ENCODE measurements at places on chromosomes 5 and 9. TPM values are rescaled to one million over a fixed set of nuclear protein-coding genes. Genes with fewer than 3 reads are reported as not detected.

Gene ARHGEF28
- 3.3 TPM for polyA plus RNA-seq

- no peaks in the 10 kb centered on the region for H3K27me3 ChIP-seq
- H3K4me3 ChIP-seq = no peak overlapping the region
- no peaks in the 10 kb centered on the region for H3K36me3 ChIP-seq
- H3K27ac ChIP-seq = no peak overlapping the region
- DNase-seq = no peak
Observed at GRCh38 chr5:107652839-107653607, 17.7 kb downstream of the EFNA5 start.

GRCh38 chr5:88667496-88668201 is 215.3 kb downstream of the MEF2C start:
- DNase-seq = no peak
- H3K27me3 ChIP-seq = peaks cover 49% of the 10 kb centered on the region
- H3K27ac ChIP-seq = no peak overlapping the region
- no peak overlapping the region for H3K4me3 ChIP-seq

- H3K27me3 ChIP-seq = no peaks in the 10 kb centered on the region
- H3K27ac ChIP-seq = no peak overlapping the region
- DNase-seq = no peak
- H3K36me3 ChIP-seq = no peaks in the 10 kb centered on the region
- H3K4me1 ChIP-seq = no peaks in the 10 kb centered on the region
Observed at GRCh38 chr5:129652349-129653056, 95.4 kb upstream of the MINAR2 start.

GRCh38 chr5:127079994-127080491 is 6.7 kb upstream of the C5orf63 start:
- no peaks in the 10 kb centered on the region for H3K36me3 ChIP-seq
- H3K4me1 ChIP-seq = no peaks in the 10 kb centered on the region
- H3K4me3 ChIP-seq = no peak overlapping the region
- DNase-seq = no peak
